Immature natural killer cell (primary cell): ENCODE measurements at places on chromosomes 7 and 10. TPM values are rescaled to one million over a fixed set of nuclear protein-coding genes. Genes with fewer than 3 reads are reported as not detected.

SSC4D gene
- 0.46 TPM for polyA plus RNA-seq

AP1S1 gene
- polyA plus RNA-seq = 6.0 TPM

DNA sequence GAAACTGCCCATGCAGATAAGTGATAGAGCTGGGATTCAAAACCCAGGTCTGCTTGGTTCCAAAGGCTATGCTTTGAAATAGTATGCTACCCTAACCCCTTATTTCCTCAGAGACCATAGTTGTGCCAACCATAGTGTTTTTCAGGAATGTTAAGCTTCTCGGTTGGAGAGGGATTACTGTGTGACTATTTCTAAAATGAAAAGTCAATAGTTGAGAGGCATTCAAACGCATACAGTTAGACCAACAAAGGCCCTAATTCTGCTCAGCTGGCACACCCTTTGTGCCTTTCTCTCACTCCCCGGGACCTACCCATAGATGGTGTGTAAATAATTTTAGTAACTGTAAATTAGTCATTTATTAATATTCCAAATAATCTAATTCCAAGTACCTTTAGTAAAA is 64.6 kb upstream of the RNF148 start:
- H3K4me3 ChIP-seq = no peak overlapping the region
- no peaks in the 10 kb centered on the region for H3K4me1 ChIP-seq
- no peaks in the 10 kb centered on the region for H3K27me3 ChIP-seq
- no peaks in the 10 kb centered on the region for H3K36me3 ChIP-seq

DNA sequence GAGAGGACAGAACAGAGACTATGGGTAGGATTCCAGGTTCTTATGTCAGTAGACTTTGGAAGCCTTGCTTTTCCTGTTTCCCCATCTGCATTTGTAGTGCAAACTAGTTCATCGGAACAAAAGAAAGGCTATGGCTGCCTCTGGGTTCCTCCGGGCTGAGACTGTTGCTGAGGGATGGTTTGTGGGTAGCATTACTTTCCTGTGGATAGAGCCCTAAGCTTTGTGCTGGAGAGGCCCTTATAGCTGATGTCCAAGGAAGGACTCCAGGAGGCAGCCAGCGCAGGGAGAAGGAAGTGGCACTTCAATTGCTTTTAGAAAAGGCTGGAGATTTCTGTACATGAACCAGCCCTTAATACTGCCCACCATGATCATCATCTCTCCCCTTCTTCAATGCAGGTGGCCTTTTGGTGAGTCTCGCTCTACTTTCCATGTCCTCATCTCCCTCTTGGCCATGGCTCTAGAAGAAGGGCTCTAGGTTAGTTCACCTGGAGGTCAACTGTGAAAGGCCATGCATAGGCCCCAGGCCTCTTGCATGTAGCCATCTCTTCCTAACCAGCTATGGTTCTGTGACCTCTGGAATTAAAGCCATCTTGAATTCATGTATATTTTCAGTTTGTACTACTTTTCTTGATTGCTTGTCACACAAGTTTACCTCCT is 15.4 kb downstream of the MXI1 start:
- no peak overlapping the region for H3K4me3 ChIP-seq
- peaks cover 20% of the 10 kb centered on the region for H3K4me1 ChIP-seq
- no peak for DNase-seq
- peaks cover 12% of the 10 kb centered on the region for H3K27me3 ChIP-seq
- no peak overlapping the region for H3K27ac ChIP-seq

GRCh38 chr10:21398563-21399231 is 126.8 kb downstream of the SKIDA1 start:
- H3K4me3 ChIP-seq = no peak overlapping the region
- H3K4me1 ChIP-seq = no peaks in the 10 kb centered on the region
- H3K27ac ChIP-seq = no peak overlapping the region
- no peaks in the 10 kb centered on the region for H3K27me3 ChIP-seq

SLC39A12 gene
- polyA plus RNA-seq = not detected

DNA sequence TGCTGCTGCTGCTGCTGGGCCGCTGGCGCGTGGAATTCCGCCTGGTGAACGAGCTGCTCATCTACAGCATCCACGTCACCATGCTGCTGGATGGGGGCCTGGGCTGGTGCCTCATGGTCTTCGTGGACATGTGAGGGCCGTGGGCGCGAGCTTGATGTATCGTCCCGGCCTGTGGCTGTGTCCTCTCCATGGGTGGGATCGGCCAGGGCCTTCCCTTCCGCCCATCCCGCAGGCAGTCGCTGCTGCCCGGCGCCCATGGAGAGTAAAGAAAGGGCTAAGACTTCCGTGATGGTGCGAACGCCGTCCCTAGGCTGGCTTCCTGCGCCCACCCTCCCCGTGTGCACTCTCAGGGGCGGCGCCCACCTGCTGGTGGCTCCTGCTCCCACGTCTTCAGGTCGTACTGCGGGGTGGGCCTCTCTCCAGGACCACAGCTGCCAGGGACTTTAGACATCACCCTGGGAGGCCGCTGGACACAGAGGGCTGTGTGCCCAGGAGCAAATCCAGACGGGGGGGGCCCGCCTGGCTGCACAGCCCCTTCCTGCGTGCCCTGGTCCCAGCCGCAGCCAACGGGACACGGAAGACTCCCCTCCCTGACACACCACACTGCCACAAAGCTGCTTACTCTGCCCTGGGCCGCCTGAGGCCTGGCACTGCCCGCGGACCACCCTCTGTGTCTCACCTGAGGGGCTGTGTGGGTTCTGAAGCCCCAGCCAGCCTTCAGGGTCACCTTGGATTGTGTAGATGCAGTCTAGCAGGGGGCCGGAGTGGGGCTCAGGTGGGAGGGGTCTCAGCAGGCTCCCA is 167.5 kb downstream of the SEPTIN7 start:
- no peak overlapping the region for H3K27ac ChIP-seq
- peaks cover 6% of the 10 kb centered on the region for H3K36me3 ChIP-seq
- H3K4me3 ChIP-seq = no peak overlapping the region

GRCh38 chr7:112272921-112273561 is 66.5 kb downstream of the ZNF277 start:
- H3K4me3 ChIP-seq = no peak overlapping the region
- peak overlapping the region; percentile 46 for H3K27ac ChIP-seq
- no peak for DNase-seq
- H3K4me1 ChIP-seq = peaks cover 14% of the 10 kb centered on the region

GRCh38 chr7:1403638-1404459 is 55.4 kb downstream of the MICALL2 start:
- H3K36me3 ChIP-seq = peaks cover 3% of the 10 kb centered on the region
- no peaks in the 10 kb centered on the region for H3K4me1 ChIP-seq
- H3K27me3 ChIP-seq = peaks cover 13% of the 10 kb centered on the region

CD36 gene
- polyA plus RNA-seq = 10.5 TPM

- no peaks in the 10 kb centered on the region for H3K27me3 ChIP-seq
- no peak overlapping the region for H3K4me3 ChIP-seq
- DNase-seq = no peak
- H3K4me1 ChIP-seq = no peaks in the 10 kb centered on the region
- no peaks in the 10 kb centered on the region for H3K36me3 ChIP-seq
These were observed 34.3 kb downstream of the TPST1 start for GRCh38 chr7:66239467-66239856.

BAMBI gene
- not detected for polyA plus RNA-seq
